HT1080 (cell line): ENCODE measurements at places on chromosomes 4 and X.

DNA sequence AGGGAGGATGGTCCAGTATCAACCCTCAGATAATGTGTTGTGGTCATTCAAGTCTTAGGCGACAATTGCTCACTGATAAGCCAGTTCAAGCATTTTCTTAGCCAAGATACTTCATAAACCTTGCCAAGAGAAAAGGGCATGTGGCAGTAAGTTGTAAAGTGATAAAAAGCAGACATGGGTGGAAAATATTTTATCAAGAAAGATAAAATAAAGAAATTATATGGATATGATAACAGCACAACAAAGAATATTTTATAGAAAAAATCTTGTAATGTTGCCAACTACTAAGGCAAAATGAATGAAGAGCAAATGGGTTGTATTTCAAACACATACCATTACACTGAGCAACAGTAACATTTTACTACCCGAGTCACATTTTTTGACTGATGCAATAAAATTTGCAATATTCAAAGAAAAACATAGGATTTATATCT, 217.4 kb upstream of the PITX2 start:
- no peak for DNase-seq

DNA sequence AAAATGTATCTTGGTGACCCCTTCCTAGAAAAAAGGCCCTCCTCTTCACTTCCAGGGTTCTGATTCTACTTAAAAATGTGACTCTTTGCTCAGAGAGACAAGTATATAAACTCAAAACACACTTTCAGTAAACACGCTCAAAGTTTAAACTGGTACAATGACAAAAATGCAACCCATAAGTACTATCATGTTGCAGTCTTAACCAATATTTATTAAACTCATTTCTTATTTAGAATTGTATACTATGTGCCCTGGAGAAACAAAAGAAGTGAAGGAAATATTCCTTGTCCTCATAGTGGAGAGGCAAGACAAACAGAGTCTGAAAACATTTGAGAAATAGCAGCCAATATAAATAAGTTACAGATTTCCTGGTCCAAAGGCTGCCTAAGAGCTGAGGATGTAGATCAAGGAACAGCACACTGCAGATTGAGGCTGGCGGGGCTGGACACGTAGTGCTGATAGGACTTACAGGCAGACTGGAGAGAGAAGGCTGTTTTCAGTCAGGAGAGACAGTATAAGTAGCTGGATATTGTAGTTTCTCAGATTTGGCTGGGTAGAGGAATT, 39.1 kb upstream of the ANXA3 start:
- DNase-seq = no peak

DNA sequence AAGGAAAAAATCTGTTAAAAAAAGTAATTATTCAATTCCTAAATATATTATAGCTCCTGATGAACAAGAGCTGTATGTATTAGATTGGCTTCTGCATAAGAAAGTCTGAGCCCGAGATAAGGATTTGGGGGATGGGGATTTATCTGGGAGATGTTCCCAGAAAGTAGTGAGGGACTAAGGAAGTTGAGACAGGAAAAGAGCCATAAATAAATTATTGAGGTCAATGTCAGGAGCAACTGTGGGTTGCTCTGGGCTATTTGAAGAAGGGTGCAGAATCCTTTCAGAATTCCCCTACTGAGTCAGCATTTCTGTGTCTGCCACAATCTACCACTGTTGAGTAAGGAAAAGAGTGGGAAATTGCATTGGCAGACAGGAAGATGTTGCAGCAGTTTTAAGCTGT, 3.1 kb upstream of the TDO2 start:
- peak; percentile 79 for DNase-seq

- DNase-seq = peak; percentile 97
Observed at GRCh38 chr4:82284858-82285805, 88.7 kb downstream of the HNRNPD start.

GRCh38 chr4:99857307-99857706, 36.9 kb downstream of the LAMTOR3 start:
- no peak for DNase-seq
